ENCODE measurements at places on chromosomes 7 and 10. TPM values are rescaled to one million over a fixed set of nuclear protein-coding genes. Genes with fewer than 3 reads are reported as not detected.
A peak's percentile ranks its signal among the peaks of the same experiment; 100 is the strongest.

DNA sequence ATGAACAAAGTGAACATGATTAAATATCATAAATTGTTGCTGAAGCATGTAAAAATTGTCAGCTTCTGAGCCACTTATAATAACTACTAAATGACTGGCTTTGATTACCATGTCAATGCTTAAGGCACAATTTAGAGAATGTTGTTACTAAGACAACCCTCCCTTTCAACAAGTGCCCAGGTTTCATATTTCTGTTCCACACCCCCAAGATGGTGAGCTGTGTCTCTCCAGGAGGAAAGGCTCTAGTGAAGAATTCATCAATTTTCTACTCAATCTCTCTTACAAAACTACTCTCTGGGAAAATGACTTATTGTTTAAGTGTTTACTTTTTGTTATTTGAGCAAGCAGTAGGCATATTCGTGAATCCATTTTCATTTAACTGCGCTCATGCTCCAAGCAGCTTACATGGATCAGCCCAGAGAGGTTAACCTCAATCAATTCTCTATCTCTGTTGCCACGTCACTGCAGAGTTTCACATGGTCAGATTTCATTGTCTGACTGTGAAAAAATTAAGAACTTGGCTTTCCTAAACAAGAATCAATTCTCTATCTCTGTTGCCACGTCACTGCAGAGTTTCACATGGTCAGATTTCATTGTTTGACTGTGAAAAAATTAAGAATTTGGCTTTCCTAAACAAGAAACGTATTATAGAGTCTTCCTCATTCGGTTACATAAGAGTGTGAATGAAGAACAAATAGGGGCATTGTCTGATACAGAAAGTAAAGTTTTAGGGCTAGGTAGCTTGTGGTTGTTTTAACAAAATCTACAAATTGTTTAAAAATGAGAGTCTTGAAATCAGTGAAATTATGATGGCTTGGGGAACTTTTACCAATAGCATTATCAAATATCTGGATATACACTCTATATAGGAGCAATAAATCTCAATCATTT, 49.7 kb downstream of the CCDC71L start:
- DNase-seq, result no peak

GRCh38 chr7:24921362-24921679, 58.7 kb downstream of the OSBPL3 start:
- DNase-seq, result no peak

DNA sequence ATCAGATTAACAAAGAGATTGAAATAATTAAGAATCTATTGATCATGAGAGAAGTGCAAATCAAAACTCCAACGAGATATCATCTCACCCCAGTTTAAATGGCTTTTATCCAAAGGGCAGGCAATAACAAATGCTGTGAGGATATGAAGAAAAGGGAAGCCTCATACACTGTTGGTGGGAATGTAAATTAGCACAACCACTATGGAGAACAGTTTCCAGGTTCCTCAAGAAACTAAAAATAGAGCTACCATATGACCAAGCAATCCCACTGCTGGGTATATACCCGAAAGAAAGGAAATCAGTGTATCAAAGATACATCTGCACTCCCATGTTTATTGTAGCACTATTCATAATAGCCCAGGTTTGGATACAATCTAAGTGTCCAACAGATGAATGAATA, 13.8 kb downstream of the FGL2 start:
- DNase-seq, result no peak

- no peak for DNase-seq
These were observed 8.3 kb downstream of the HOXA4 start for GRCh38 chr7:27122077-27122910.

- DNase-seq, result no peak
These were observed 20.8 kb downstream of the NHLRC2 start for GRCh38 chr10:113875212-113875611.

- no peak for DNase-seq
These were observed 1106.2 kb upstream of the CELF2 start for GRCh38 chr10:9911488-9911887.

GRCh38 chr10:90857635-90858460, at the start of gene HTR7:
Gene HTR7, minus strand, starts transcription at chr10:90858039. Its CDS starts 368 bp downstream, at chr10:90857671.
- peak; percentile 67 for DNase-seq

SPDYE2 gene
- total RNA-seq, result not detected

All from CD8-positive, alpha-beta T cell (primary cell).